Motor neuron (in vitro differentiated cells): ENCODE measurements at places on chromosomes 1 and 21.

- no peak for ATAC-seq
Measured at GRCh38 chr21:44984428-44984791, 44.6 kb downstream of the SLX9 start.

- ATAC-seq, result no peak
Measured at GRCh38 chr1:244113532-244114320, 62.6 kb downstream of the ZBTB18 start.

- no peak for ATAC-seq
Measured at GRCh38 chr1:58732087-58732775, 32.4 kb upstream of the MYSM1 start.

DNA sequence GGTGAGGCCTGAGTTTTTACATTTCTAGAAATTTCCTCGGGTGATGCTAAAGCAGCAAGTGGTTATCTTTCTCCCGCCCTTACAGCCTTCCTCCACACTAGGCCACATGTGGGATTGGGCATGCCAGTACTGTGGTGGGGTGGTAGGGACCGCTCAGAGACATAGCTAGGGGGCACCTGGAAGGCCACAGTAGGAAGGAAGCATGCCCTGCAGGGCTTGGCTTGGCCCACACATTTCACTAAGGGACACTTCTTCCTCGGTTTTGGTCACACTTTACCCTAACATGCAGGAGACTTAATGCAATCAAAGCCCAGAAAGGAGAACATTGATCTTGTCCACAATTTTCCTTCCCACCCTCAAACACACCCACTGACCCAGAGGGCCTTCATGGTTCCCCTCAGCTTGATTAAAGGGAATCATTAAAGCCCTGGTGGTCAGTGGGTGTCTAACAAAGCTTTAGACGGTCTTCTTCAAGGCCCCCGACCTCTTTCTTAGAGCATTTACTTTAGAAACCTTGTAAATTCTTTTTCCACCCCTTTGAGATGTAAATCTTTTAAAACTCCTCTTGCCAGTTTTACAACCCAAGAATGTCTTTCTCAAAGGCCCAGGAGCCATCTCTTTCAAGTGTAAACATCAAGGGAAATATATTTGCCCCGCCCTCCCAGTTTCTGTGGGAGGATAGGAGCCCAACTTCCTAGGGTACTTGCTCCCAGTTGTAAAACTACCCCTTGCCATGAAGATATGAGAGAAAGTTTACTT is 246.4 kb upstream of the PTBP2 start:
- no peak for ATAC-seq

GRCh38 chr1:20431176-20431460 is 54.9 kb downstream of the CAMK2N1 start:
- ATAC-seq, result no peak

DNA sequence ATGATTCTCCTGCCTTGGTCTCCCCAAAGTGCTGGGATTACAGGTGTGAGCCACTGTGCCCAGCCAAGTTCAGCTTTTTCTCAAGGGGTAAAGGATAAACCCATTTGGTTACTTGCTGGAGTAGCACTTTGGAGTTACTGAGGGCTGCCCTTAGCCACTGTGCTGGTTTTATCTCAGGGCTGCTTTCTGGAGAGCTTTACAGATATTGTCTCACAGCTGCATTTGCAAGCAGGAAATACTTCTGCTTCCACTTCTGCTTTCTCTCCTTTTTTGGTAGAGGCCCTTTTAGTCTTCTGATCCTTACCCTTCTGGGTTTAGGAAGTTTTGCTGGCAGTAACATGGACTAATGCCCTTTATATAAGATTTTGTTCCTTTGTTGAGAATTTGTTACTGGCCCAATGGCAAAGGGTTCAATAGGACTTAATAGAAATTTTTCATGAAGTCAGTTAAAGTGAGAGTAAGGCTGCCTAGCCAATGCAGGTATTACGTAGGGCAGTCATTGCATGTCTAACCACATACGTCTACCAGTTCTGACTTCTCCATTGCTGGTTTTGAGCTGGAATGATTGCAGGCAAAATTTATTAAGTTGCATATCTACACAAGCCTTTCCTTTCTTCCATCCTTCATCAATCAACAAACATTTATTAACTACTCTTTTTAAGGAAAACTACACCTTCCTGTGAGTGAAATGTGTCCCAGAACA is 24.4 kb downstream of the CAP1 start:
- ATAC-seq, result no peak
